ENCODE measurements at places on chromosomes 5 and 9.

DNA sequence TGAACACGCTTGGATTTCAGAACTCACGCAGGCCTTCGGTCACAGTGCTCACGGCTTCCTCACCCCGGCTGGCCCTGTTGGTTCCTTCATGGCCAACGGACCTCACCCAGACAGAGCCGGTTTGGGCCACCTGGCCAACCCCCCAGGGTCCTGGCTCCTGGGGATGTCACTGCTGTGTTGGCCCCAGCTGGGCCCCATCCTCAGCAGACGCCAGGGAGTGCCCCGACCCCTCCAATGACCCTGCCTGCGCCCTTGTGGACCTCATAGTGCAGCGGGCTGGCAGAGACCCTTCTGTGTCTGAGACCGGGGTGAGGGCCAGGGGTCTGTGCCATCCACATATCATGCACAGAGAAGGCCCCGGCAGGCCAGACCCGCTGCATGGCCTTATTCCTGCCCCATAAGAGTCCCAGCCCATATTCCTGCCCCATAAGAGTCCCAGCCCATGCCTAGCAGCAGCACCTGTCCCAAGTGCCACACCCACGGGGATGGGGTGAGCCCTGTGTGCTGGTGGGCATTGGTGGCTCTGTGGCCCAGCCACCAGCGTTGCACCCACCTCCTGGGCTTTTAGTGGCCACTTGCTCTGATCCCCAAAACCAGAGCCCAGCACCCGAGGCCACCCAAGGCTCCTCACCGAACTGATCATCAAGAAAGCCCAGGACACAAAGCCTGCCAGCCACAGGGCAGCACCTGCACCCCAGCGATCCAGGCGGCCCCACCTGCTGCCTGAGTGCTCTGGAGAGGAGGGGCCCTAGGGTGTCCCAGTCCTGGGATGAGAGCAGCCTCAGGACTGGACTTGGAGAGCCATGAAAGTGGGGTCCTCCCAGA lies 1.3 kb upstream of the LPCAT1 start:
- no peak for DNase-seq

GRCh38 chr5:116646611-116647289 lies 72.1 kb upstream of the SEMA6A start:
- DNase-seq: no peak

DNA sequence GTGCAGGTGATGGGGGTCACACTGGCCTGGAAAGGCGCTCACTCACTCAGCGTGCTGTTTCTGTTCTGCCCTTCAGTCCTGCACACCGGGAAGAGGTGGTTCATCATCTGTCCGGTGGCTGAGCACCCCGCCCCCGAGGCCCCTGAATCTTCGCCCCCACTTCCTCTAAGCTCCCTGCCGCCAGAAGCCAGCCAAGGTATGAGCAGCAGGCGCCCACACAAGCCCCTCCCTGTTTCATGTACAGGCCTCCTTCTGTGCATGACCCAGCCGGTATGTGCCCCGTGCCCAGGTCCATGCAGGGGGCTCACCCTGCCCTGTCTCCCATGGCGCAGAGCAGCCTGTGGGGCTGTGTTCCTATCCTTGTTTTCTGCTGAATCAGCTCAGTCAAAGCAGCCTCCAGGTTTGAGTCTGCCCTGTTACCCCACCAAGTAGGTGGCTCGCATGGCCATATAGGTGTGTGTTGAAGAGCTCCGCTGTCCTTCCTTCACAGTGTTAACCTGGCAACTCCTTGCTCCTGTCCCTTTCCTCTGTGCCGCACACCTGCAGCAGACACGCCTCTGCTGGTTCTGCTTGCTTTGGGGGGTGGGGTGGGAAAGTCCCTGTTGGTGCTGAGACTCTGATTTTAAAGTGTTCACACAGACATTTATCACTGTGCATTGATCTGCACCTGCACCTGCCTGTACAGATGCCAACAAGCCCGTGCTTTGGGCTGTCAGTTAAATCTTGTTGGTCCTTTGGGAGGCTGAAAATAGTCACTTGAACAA lies 84.8 kb downstream of the WNK2 start:
- no peak for DNase-seq

GRCh38 chr5:139760066-139761056 lies 35.2 kb upstream of the PSD2 start:
- no peak for DNase-seq

DNA sequence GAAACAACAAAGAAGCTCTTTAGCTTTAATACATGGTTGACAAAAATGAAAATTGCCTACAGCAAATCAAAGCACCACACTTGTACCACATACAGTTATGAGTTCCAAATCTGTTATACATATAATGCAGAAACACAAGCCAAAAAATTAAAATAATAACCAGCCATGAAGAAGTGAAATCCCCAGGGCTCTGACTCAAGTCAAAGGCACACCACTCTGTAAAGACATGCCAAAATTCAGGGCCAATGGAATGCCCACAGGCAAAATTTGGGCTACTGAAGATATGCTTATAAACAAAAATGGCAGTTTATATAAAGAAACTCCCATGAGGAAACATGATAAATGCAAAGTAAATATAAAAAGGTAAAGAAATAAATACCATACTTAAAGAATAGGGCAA lies 29.0 kb downstream of the THBS4 start:
- no peak for DNase-seq

GRCh38 chr9:117293206-117294114 lies 121.4 kb downstream of the ASTN2 start:
- DNase-seq: no peak

DNA sequence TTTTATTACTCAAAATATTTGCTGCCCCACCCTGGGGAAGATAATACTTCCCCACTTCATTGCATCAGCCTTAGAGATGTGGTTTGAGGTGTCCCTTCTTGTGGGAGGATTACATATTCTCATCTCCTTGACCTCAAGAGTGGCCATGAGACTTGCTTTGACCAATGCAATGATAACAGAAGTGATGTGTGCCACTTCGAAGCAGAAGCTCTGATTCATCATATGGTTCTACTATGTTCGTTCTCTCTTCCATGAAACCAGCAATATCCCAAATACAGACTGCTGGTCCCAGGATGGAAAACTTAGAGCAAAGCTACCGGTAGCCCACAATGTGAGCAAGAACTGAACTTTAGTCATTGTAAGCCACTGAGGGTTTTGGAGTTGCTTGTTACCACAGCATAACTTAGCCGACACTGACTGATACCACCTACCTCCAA lies 92.0 kb downstream of the THBS4 start:
- DNase-seq: no peak

- no peak for DNase-seq
These were observed 98.7 kb downstream of the PAX5 start for GRCh38 chr9:36935332-36935731.

DNA sequence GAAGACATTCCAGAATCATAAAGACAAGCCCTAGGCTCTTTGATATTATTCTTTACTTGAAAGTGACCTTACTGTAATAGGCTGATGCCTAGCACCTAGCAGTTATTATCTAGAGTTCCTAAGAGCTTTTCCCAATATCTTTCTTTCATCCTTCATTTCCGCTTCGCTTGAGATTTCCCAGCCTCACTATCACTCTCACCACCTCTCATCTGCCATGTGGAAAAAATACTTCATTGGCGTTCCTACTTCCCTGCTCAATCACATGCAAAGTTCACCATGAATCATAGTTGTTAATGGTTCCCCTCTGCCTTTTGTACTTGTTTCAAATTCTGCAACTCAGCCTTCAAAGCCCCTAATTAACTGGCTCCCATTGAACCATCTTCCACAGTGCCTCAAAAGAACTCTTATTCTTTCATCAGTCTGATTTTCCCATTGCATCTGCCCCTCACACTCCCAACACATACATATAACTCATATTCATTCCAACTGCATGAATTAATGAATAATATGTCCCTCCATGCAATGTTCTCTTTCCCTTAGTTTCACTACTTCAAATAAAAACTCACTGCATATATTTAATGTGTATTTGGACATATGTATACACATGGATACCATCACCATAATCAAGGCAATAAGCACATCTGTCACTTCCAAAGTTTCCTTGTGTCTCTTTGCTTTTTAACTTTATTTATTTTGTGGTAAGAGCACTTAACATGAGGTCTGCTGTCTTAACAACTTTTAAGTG lies 221.6 kb downstream of the PARP8 start:
- peak; percentile 22 for DNase-seq

GRCh38 chr5:55004729-55005128 lies 19.3 kb upstream of the GZMK start:
- DNase-seq: no peak

DNA sequence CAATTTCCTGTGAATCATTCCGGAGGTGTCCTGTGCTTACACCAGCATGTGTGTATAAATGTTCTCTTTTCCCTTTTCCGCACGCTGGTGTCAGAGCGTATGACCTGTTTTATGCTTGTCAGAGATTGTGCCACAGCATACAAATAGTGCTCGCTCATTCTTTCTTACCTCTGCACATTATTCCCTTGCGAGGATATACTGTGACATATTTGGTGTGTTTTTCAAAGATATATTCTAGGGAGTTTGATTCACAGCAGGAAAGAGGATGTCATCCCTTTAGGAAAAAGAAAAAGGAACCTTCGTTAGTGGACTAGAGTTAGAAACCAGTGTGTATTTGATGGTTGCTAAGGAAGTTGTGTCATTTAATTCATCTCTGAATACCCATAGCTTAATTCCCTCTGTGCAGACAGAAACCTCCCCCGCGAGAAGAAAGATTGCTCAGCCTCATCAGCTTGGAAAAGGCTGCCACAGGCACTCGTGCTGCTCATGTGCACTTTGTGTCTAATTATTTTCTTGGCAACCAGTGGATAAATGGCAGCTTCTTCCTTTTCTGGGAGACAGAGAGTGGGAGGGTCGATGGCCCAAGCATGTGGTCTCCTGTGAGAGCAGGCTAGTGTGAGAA lies 14.7 kb upstream of the CCIN start:
- no peak for DNase-seq

DNA sequence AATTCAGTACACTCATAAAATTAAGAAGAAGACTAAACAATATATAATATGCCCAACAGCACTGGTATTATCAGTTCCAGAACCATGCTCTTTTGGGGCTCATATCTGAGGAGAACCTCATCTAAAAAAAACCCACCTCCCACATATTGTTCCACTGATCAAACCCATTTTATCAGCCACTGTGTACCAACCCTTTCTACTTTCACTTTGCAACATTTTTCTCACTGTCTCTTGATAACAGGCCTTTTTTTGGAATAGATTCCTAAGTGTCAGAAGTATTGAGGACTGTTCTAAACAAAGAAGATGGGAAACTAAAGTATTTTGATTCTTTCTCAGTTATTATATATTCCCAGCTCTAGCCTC lies 173.2 kb downstream of the GABRB2 start:
- DNase-seq: no peak

DNA sequence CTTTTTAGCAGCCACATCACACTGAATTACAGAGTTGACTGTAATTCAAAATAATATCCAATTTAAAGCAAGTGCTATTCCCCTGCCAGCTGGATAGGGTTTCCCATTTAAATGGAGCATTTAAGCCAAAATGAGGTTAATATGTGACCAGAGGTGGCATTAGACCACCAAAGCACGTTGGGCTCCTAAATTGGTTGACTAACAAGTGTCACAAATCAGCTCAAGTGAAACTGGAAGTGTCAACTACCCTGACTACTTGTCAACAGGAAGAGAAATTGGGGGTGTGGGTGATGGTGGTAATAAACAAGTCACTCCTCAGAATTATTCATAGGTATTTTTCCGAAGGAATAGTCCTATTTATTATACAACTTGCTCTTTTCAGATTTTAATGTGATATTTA lies 609.6 kb upstream of the TLE4 start:
- DNase-seq: no peak

DNA sequence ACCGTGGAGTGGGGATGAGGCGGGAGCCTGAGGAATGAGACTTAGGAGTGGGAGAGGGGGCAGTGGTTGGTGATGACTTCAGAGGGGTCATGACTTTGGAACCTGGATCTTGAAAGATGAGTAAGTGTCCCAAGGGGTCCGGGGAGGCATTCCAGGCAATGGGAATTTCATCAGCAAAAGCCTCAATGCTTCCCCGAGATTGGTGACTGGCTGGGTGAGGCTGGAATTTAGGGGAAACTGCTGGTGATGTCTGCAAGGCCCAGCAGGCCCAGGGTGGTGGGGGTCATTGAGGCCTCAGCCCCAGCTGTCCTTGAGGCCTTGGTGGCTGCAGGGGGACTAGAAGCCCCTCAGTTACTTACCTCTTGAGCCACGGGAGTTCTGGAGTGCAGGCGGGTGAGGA lies 7.5 kb downstream of the NDST1 start:
- DNase-seq: no peak

DNA sequence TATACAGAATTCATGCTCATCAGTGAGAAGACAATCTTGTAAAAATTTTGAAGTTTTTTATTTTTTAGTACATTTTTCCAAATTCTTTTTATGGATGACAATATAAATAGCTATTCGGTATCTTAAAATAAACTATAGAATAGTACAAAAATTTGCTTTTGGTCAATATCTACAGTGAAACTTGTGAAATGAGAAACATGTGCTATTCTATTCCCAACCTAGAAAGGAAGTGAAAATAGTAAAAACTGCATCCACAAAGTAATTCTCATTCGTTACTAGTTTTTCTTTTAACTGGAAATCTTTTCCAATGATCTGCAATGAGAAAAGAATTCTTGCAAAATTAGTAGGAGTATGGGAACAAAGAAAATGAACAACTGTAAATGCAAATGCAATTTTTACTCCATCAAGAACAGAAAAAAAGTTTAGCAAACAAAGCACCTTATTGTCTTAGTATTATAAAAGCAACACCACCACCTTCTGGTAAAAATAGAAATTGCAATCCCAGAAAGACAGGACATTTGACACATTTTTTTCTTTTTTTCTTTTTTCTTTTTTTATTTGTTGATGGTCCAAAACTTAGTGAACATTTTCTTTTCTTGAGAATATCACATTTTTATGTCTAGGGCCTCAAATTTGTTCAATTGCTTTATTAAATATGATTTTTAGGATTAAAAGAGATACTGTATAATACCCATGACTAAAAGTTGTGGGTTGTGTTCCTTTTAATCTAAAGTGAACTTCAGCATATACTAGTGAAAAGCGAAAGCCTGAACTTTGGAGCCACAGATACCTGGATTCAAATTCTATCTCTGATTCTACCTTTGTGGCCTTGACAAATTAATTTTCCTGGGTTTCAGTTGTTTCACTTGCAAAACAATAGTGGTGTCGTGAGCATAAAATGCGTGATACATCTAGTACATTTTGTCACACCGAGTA lies 72.3 kb downstream of the SLCO4C1 start:
- DNase-seq: peak; percentile 50

DNA sequence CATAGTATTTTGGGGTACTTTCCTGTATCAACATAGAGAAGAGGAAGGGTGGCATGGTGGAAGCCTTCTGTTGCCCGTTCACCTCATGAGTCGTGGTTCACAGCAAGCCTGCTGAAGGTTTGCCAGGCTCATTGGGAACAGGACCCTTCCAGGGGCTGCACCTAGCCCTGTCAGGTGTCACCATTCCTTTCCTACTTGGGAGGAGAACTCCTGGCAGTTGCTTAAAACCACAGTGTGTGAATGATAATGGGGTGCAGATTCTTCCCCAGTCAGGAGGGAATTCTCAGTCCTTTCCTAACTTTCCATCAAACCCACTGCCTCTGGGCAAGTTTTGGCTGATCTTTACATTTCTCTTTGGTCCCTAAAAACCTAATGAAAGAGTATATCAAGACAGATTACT lies 99.4 kb upstream of the CTNND2 start:
- DNase-seq: no peak
